GM12891 (cell line): ENCODE measurements at places on chromosomes 13 and 19.

GRCh38 chr13:106390367-106390766 is 145.1 kb downstream of the EFNB2 start:
- no peak for DNase-seq

- no peak for DNase-seq
Observed at GRCh38 chr19:41175801-41176777, 16.9 kb upstream of the CYP2S1 start.

DNA sequence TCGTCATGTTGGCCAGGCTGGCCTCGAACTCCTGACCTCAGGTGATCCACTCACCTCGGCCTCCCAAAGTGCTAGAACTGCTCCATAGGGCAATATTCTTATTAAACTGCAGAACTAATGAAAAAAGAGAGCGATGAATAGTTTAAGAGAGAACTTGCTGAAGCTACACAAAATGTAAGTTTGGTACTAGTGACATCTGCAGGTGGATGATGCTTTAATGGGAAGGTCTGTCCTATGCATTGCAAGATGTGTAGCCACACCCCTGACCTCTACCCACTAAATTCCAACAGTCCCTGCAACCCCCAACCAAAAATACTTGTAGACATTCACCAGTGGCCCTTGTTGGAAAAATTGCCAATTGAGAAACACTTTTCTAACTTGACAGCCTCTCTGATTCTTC is 117.8 kb downstream of the NALCN start:
- no peak for DNase-seq

DNA sequence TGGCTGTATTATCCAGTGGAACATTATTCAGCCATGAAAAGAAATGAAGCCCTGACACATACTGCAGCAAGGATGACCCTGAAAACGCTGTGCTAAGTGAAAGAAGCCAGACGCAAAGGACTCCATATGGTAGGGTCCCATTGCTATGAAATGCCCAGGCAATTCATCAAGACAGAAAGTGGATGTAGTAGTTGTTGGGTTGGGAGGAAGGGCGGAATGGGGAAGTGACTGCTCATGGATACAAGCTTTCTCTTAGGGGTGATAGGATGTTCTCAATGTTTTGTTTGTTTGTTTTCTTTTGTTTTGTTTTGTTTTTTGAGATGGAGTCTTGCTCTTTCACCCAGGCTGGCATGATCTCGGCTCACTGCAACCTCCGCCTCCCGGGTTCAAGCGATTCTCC is 11.1 kb upstream of the CEACAM16 start:
- DNase-seq, result no peak

DNA sequence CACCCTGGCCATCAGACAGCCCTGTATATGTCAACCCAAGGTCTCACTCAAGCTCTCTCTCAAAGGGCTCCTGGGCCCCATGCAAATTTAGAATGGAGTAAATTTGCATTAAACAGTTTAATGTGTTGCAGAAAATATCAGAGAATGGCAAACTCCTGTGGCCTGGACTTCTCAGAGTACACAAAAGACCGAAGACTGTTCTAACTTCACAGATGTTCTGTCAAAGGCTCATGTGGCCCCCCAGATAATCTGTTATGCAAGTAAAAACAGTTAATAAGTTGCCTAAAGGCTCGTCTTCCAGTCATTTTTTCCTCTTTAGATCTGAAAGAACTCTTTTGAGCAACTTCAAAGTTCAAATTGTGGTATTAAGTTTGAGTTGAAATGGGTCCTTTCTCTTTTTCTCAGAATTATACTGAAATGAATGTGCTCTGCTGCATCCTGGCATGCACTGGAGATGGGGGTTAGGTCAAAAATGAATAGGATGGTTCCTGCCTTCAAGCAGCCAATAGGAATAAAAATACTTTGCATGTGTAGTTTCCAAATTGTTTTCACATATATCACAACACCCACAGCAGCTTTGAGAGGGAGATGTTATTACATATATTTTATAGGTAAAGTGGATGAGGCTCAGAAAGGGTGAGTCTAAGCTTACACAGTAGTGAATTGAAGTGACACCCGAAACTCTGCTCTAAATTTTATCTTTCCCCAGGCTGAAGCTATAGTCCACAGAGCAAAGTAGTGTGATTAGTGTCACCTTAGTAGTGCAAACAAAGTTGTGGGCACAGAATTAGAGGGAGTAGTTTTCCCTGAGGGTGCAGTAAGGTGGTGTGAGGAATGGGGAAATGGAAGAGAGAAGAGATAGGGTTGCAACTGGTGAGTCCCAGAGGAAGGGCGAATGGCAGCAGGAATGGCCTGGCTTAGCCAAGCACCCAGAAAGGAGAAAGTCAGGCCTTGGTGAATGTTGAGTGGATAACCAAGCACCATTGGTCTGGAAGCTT is 205.0 kb upstream of the RFC3 start:
- DNase-seq, result no peak

- no peak for DNase-seq
Observed at GRCh38 chr13:113293686-113294085, 3.4 kb upstream of the LAMP1 start.

- no peak for DNase-seq
Observed at GRCh38 chr13:48783181-48783630, 129.5 kb downstream of the CYSLTR2 start.

DNA sequence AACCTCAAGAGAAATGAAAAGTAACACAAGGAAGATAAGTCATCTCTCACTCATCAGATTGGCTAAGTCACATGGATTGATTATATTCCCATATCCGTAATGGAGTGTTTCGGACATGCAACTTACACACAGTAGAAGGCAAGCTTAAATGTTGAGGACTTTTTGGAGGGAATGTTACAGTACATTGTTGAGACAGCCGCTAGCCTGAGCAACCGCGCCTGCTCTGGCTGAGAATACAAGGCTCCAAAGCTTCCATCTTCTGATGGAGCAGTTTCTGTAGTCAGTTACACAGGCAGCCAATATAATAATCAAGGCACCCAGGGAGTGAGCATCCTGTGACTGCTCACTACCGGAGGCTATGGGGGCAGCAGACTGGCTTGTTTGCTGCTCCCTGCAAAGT is 1.0 kb upstream of the CRYL1 start:
- no peak for DNase-seq

DNA sequence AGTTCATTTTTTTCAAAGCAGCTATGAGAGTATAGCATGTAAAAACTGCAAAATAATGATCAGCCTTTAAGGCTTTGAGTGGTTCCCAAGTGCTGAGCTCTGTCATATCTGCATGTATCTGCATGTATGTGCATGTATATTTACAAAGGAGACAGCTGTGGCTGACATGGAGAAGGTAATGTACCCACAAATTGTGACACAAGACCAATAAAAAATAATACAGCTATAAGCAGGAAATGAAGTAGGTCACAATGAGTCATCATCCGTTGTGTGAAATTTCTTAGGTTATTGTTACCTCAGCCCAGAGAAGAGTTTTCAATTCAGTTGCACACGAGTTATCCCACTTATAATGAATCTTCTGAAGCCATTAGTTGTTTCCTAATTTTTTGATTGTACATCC is 60.9 kb upstream of the MED4 start:
- DNase-seq, result no peak

- no peak for DNase-seq
Observed at GRCh38 chr19:18726846-18727245, 43.4 kb downstream of the CRTC1 start.

GRCh38 chr19:19426799-19427198 is 21.3 kb downstream of the GATAD2A start:
- DNase-seq, result no peak

GRCh38 chr19:14090509-14091080 is at the start of gene SAMD1:
SAMD1 (minus strand) TSS chr19:14090751.
- DNase-seq, result peak; percentile 76

GRCh38 chr19:10763828-10764339 is 46.0 kb downstream of the DNM2 start:
- no peak for DNase-seq

GRCh38 chr19:5667751-5668271 is 12.5 kb downstream of the MICOS13 start:
- DNase-seq, result no peak

DNA sequence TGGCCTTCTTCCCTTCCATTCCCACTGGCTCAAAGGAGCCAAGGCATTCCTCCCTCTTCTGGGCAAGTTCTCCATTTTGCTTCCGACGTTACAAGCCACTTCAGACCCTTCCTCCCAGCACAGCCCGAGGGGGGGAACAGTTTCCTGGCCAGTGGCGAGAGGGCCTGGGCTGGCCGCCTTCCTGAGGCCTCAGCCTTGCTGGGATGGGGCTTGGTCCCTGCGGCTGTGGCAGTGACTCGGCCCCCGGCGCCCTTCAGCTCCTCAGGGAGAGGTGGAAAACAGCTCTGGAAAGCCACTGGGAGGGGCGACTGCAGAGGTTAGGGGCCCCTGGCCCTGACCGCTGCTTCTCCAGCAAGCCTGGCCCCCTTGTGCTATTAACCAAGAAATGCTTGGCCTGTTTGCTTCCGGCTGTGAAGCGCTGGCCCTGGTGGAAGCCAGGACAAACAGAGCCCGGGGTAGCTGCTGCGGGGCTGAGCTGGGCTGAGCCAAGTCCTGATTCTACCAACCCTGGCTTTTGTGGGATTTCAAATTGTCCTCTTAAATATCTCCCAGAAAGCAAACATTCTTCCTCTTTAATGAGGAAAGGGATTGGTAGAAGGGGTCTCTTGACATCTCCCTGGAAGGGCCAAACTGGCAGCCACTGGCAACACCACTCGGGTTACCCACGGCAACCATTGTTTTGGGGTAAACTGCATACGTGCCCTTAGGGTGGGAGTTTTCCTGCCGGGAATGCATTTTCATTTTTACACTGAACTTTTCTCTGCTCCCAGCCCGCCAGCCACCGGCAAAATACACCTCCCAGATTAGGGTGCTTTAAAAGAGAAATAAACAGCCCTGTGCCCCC is 38.7 kb downstream of the C13orf46 start:
- no peak for DNase-seq

- no peak for DNase-seq
Observed at GRCh38 chr13:36606060-36606459, 67.8 kb upstream of the SERTM1 start.

- DNase-seq, result no peak
Observed at GRCh38 chr13:23050126-23050525, 130.7 kb upstream of the SGCG start.

DNA sequence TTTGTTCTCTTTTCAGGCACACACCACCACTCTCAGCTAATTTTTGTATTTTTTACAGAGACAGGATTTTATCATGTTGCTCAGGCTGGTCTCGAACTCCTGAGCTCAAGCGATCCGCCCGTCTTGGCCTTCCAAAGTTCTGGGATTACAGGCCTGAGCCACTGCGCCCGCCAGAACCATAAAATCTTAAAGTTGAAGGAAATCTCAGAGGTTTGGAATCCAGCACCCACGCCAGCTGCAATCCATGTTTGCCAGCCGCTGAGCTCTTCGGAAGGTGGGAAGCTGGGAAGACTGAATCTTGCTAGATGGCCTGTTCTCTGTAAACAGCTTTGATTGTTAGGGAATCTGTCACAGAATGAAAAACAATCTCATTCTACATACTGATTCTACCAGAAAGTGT is 38.5 kb downstream of the SPATA13 start:
- no peak for DNase-seq

- no peak for DNase-seq
Observed at GRCh38 chr13:110445183-110445582, 116.3 kb downstream of the RAB20 start.

DNA sequence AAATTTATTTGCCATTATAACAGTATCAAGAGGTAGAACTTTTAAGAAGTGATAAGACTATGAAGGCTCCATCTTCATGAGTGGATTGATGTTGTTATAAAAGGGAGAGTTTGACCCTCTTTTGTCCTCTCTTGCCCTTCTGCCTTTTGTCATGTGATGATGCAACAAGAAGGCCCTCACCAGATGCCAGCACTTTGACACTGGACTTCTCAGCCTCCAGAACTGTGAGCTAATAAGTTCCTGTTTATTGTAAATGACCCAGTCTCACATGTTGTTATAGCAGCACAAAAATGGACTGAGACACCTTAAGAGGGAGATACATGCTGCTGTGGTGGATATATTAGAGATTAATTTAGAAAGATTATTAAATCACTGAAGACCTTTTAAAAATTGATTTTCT is 71.6 kb downstream of the SPRYD7 start:
- no peak for DNase-seq

DNA sequence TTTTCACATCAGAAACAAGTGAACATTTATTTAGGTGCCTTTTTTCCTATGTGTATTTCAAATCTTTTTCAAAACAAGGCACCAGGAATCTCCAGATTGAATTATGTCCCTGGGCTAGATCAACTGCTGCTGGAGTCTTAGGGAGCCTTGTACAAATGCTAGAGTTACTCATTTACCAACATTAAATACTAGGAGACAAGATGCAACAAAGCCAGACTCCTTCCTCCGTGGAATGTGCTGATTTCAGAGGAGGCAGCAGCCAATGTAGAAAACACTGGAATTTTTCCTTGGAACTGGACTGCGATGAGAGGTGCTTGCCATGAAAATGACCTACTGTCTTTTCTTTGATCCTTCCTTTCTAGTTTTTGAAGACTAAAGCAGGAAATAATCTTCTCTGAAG is 1514.7 kb upstream of the MIR17HG start:
- DNase-seq, result no peak

- no peak for DNase-seq
Observed at GRCh38 chr19:7953060-7953459, 9.6 kb upstream of the TIMM44 start.

DNA sequence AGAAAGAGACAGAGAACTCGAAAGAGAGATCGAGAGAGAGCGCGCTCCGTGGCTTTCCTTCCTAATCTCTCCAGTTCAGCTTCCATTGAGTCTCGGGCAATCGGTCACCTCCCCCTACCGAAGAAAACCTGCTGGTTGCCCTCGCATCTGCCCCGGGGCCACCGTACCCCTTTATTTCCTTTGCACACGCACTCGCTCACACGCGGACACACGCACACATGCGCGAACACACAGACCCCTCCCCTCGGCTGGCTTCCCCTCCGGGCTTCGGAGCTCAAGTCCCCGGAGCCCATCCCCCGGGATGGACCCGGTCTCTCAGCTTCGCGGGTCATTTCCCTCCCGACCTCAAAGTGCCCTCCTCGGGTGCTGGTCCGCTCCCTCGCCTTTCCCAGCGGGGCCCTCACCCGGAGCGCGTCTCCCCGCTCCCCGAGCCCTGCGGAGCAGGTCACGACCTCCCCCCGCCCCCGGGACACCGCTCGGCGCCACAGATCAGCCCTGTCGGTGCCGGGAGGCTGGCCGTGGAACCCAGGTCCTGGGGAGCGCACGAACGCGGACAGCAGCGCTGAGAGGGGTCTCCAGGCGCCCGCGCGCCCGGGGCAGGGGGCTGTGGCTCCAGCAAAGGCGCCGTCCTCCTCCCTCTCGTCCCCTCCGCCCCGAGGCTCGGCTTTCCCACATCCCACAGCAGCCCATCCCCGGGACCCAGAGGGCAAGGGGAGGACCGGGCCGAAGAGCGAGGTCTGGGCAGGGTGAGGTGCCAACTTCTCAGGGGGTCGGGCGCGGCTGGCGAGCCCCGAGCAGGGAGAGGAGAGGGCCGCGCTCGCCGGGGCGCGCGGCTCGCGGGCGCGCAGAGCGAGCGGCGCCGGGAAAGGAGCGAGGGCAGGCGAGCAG is 1.8 kb downstream of the DACH1 start:
- DNase-seq, result no peak
